ENCODE measurements at places on chromosomes 2 and 18.

GRCh38 chr18:28576941-28577340 is 400.0 kb upstream of the CDH2 start:
- DNase-seq, result no peak

DNA sequence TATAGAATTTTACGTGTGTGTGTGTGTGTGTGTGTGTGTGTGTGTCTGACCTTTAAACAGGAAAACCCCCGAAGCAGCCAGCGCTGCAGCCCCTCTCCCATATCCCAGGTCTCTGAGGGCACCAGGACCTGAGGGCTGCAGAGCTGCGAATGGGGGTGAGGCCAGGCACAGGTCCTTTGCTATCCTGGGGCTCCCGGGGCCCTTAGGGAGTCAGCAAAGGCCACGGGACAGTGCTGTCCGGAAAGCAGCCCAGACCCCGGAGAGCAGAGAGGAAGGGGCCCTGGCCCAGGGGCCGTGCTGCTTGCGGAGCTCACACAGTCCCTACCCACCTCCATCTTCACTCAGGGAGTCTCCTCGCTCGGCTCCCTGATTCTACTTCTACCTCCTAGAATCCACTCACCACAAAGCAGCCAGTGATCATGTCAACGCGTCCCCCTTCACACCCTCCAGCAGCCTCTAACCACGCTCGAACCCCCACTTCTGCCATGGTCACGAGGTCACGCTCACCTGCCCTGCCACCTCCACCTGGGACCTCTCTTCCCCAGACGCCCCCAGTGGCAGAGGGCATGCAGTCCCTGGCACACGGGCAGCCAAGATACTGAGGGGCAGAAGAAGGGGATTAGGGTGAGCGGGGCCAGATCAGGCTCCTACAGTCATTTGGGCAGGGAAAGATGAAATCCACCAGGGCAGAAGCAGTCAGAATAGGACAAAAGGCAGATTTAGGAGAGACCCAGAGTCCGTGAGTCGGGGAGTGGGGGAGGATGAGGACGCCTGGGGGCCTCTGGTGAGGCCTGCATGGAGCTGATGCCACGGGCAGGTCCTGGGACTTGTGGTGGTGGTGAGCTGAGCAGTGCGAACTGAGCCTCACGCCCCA is 86.7 kb downstream of the USP40 start:
- no peak for DNase-seq

GRCh38 chr18:79489899-79490625 is 94.3 kb downstream of the NFATC1 start:
- no peak for DNase-seq

DNA sequence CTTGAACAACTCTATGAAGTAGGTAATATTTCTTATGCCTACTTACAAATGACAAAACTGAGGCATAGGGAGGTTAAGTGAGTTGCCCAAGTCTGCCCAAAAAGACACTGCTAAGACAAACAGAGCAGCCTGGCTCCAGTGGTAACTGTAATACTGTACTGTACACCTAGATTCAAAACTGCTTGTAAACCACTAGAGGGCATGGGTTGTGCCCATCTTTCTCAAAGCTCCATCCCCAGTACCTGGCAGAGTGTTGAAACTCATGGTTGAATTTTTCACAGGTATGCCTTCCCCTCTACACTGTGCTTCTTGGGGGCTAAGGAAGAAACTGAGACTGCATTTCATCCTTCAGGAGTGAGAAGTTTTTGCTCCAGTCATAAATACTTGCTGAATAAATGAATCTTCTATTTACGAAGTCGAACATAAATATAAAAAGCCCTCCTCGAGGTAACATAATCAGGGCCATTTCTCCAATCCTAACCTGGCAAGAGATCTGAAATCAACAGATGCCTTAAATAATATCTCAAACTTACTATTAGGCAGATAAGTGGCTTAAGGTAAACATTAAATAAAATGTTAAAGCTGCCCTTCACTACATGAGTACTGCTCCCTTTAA is 2.0 kb downstream of the PPP4R1 start:
- no peak for DNase-seq

DNA sequence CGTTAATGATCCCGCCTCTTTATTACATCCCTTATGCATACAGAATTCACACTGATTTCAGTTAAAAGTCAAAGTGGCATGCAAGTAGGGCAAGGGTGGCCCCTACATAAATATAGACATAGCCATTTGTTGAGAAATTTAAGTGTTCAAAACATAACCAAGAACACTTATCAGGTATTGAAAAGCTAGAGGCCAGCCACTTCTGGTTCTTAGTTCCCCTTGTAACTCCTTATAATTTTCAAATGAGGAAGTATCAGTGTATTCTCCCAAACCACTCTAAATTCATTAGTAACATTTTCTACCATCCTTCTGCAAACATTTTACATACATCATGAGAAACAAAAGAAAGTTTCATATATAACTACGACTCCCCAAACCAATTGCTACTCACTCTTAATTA is 5.8 kb upstream of the ARL5A start:
- DNase-seq, result no peak

GRCh38 chr2:190469771-190470170 is 61.6 kb downstream of the MFSD6 start:
- no peak for DNase-seq

Data from vagina (tissue), 2 donors.